Fibroblast of lung (primary cell): ENCODE measurements at places on chromosomes 16 and 17. TPM values are rescaled to one million over a fixed set of nuclear protein-coding genes. Genes with fewer than 3 reads are reported as not detected.

- DNase-seq: peak; percentile 81
These were observed at the start of gene SMARCE1 for GRCh38 chr17:40647624-40648383. TSS of gene SMARCE1 (minus strand) at chr17:40647818. CDS start at chr17:40645802, 2,016 bp downstream.

- DNase-seq: peak; percentile 58
These were observed 85.7 kb downstream of the NOG start for GRCh38 chr17:56679115-56679776.

GRCh38 chr16:87945351-87946042, 5.7 kb upstream of the BANP start:
- peak; percentile 83 for DNase-seq

- peak; percentile 86 for DNase-seq
These were observed 6.0 kb downstream of the TIMM22 start for GRCh38 chr17:1002771-1003555.

DNA sequence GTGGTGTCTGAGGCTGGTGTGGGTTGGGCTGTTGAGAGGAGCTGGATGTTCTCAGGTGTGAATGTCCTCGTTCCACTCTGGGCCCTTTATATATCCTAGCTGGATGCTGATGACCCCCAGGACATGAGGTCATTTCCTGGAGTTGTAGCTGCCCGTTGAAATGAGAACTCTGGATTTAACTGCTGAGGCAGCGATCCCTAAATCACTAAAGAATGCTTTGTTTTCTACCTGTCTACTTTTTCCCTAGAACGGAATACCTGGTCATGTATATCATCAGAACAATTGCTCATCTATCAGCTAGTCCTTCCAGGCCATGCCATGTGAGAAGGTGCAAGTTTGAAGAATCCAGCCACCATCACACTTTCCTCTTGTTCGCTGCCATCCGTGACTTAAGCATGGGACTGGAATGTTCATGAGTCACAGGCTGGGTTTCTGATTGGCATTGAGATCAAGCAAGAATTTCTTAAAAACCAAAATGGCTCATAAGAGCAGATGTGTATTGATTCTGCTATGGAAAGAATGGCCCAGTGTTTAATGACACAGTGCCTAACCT, at the start of gene KRTAP2-3:
TSS of gene KRTAP2-3 (minus strand) at position 63 of the 553 bp plus-strand sequence. CDS start 64 bp downstream, outside the sequence.
- DNase-seq: peak; percentile 99

GRCh38 chr17:47851764-47852112, 775 bp upstream of the SP6 start:
- DNase-seq: no peak

DNA sequence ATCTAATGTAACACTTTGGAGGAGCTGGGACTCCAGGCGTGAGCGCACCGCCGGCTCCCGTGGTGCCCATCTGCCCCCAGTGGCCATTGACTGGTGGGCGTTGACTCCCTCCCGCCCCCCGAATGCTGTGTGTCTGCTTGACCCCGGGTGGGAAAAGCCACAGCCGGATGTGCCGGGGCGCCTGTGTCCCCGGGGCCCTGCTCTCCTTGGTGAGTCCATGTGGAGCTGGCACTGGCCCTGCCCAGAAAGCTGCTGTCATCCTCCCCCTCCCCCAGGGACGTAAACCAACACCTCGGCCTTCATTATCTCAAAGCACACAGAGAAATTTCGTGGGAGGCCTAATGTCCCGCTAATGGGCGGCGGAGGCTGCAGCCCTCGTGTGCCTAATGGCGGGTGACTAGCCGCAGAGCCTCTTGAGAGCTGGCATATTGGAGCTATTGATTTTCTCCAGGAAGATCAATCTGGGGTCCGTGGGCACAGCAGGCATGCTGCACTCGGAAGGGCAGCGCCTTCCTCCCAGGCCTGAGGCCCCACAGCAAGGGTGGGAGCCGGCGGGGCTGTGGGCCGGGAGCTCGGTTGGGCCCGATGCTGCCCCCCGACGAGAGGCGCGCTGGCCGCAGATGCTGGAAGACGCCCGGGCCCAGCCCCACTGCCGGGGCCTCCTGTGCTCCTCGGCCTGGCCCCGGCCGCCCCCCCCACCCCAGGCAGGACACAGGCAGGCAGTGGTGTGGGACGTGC, 4.0 kb upstream of the PERCC1 start:
- DNase-seq: no peak

DNA sequence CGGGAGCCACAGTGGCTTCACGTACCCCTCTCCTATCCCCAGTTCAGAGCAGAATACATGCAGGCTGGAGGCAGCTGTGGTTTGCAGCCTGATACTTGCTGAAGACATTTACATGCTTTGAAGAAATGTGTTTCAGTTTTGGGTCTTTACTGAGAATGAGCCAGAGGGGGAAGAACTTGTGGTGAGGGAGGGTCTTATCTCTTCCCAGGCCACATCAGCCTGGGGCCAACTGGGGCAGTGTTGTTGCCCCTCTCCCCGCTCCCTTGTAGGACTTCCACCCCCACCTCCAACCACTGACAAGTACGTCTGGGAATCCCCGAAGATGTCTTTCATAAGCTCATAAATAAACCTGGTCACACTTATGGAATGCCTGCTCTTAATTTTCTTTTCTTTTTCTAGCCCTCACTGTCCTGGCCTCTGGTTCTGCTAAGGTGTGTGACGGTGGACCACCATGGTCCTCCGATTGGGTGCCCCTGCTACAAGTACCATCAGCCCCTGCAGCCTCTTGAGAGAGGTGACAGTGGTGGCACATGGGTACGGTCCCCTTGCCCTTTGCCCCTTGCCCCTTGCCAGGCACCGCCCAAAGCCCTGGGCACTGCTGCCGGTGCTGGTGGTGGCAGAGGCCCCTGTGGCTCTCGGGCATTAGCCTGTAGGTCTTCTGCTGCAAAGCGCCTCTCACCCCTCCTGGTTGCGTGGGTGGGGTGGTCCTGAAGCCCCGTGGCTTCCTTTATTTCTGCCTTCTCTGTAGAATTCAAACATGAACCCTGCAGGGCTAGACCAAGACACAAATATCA, 144.8 kb upstream of the RPH3AL start:
- DNase-seq: peak; percentile 68

GRCh38 chr16:24921229-24921628, 75.5 kb downstream of the SLC5A11 start:
- no peak for DNase-seq

- peak; percentile 43 for DNase-seq
These were observed 767 bp downstream of the SYNGR2 start for GRCh38 chr17:78168903-78169793.

GRCh38 chr17:36919407-36919968, 17.8 kb upstream of the LHX1 start:
- DNase-seq: no peak

- no peak for DNase-seq
These were observed 10.4 kb upstream of the GLG1 start for GRCh38 chr16:74617206-74617788.

DNA sequence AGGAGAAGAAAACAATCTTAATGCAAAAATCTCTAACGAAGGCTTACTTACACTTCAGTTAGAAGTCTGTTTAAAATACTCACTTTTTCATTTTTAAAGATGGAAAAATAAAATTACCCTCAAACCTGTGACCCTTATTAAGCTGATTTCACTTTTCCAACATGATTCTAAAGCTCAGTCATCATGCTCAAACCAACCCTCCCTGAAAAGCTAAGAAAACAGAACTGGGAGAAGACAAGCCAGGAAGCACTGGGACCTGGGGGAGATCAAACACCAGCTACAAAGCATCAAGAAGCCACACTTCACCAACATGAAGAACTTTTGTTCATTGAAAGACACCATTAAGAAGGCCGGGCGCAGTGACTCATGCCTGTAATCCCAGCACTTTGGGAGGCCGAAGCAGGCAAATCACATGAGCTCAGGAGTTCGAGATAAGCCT, 88.8 kb downstream of the LITAF start:
- peak; percentile 67 for DNase-seq

DNA sequence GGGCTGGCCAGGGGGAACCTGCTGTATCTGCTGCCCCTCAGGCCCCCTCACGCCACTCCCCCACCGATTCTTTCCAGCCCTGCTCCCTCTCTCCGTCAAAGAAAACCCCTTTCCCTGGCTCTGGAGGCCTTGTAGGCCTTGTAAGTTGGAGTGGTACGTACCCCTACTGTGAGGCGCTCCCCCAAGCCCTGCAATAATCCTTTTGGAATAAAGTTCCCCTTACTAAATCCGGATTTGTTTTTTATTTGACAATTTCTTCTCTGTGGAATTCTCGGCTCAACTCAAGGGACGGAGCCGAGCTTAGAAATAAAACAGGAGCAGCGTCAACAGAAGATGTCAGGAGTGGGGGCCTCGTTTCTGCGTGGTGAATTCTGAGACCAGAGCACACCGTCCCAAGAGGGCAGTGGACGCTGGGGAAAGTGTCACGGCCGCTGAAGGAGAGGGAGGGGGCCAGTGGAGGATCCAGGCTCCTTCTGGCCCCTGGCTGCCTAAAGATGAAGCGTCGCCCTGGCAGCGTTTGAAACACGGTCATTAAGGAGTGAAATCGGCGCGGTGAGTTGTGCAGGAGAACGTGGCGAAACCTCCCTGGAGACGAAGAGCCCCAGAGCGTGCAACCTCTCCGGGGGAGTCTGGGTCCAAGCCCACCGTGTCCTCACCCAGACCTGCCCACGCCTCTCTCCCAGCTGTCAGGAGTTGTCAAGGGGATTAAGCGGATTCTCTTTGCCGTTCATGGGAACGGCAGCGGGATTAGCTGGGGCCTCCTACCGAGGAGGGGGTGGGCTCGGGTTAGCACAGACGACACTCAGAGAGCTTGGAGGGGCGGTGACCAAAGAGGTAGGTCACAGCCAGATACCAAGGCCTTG, 47.0 kb downstream of the SLC7A5 start:
- no peak for DNase-seq

DNA sequence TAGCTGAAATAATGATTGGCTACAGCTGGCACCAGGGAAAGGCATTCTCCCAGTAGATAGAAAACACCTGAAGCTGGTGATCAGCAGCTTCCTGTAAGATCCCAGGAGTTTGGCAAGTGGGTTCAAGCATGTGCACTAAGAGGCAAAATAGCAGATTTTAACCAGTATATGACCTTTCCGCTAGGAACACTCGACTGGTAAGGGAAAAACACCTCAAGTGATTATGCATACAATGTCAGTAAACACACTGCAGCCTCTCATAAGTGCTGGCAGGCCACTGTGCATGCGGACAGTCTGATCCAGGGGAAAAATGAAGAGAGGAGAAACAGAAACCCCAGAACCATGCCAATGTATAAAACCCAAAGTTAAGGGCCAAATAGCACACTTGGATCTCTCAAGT, 49.0 kb upstream of the HLF start:
- no peak for DNase-seq

DNA sequence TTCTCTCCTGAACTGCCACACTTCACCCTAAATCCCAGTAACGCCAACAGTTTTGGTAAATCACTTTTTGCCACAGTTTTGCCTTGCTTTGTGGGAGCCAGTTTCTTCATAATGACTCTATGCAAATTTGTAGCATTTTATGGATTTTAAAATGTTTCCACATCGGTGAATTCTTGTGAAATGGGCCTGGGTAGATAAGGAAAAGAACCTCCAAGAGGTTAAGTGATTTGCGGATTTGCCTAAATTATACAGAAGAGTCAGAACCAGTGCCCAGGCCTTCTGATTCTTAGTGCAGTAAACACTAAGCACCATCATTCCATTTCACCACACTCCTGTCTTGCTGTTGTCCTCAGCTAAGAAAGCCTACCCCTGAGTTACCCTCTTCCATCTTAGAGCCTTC, 17.9 kb downstream of the MINK1 start:
- DNase-seq: no peak

- DNase-seq: no peak
These were observed 470.3 kb downstream of the TMEM114 start for GRCh38 chr16:8120001-8120400.

GRCh38 chr17:9306086-9306485, 269.5 kb downstream of the STX8 start:
- DNase-seq: no peak

- peak; percentile 48 for DNase-seq
These were observed 34.6 kb downstream of the PRMT7 start for GRCh38 chr16:68345351-68345810.

DNA sequence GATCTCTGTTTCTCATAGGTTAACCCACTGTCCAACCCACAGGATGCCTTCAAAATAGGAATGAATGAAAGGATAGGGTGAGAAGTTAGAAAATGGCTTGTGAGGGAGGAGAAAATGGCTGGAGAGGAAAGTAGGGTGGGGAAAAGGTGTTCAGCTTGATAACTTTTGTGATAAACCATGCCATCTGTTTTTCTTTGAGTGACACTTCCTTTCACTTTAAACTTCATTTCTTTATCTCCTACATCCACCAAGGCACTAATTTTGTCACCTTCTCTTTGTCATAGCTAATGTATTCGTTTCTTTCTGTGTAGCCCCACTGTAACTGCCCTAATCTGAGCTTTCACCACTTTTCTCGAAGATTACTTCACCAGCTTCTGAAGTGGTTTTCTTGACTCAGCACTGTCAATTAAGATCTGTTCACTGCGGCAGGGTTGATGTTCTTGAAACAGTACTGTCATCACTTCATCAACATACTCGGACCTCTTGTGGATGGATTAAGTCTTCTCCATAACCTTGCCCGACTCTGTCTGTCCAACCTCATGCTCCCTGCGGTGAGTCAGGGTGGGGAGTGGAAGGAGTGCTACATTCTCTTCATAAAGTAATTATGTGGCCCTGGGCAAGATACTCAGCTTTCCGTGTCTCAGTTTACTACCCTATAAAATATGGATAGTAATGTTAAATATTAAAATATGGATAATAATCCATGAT, 5.5 kb upstream of the KRT10 start:
- DNase-seq: peak; percentile 16

GRCh38 chr17:10156948-10157607, 41.3 kb downstream of the GAS7 start:
- DNase-seq: no peak

DNA sequence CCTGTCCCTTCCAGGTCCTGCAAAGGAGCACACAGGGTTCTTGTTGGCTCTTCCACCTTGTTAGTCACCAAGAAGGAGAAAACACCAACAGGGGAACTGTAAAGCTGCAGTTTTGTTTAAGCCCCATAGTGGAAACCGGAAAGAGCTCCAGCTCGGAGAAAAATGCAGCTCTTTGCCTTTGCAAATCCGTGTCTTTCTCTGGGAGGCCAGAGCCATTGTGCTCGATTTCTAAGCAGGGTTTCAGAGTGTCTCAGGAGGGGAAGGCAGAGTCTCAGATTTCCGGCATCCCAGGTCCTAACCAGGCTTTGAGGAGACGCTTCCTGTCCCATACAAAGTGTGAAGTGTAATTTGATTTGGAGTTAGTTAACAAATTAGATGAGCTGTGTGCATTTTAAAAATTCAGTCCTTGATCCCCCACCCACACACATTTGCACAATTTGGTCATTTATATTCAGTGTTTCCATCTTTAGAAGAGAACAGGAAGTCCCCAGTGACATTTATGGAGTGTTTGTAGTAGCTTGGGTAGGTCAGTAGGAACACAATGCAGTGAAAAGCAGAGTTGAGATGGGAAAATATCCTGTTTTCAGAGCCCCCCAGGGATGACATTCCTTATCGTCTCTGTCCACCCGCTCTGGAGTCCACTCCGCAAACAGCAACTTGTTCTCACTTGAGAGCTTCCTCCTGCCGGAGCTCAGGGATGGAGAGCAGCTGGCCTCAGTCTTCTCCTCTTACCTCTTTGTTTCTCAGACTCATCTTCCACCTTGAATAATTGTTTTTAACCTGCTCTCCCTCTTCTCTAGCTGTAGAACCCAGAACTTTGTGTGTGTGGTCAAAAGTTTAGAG, 331.9 kb downstream of the SEC14L1 start:
- DNase-seq: peak; percentile 67

SLC38A8 gene
- polyA plus RNA-seq: not detected in 2 replicates

OR4D1 gene
- not detected in 2 replicates for polyA plus RNA-seq

TNFRSF17 gene
- polyA plus RNA-seq: not detected in 2 replicates

SLC16A13 gene
- polyA plus RNA-seq: 1.4 and 1.6 TPM in 2 replicates

TEX14 gene
- polyA plus RNA-seq: 0.01 and 0.03 TPM in 2 replicates

GGA3 gene
- 14.4 and 21.8 TPM in 2 replicates for polyA plus RNA-seq

KRTAP2-3 gene
- 0.84 and 2.6 TPM in 2 replicates for polyA plus RNA-seq

KRT33A gene
- not detected in 2 replicates for polyA plus RNA-seq

SLC25A19 gene
- polyA plus RNA-seq: 5.1 and 8.4 TPM in 2 replicates

ITGAL gene
- polyA plus RNA-seq: not detected in 2 replicates

OR1A1 gene
- polyA plus RNA-seq: not detected in 2 replicates
